ENCODE measurements at places on chromosomes 3 and 15.

DNA sequence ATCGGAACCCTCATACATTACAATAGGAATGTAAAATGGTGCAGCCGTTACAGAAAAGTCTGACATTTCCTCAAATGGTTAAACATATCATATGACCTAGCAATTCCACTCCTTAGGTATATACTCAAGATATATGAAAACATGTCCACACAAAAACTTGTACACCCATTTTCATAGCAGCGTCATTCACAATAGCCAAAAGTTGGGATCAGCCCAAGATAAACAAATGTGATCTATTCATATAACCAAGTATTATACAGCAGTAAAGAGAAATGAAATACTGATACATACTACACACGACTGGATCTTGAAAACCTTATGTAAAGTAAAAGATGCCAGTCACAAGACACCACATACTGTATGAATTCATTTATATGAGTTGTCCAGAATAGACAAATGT is 102.4 kb downstream of the MSL2 start:
- DNase-seq: no peak

GRCh38 chr3:152461460-152461859 is 192.7 kb downstream of the MBNL1 start:
- DNase-seq: no peak

DNA sequence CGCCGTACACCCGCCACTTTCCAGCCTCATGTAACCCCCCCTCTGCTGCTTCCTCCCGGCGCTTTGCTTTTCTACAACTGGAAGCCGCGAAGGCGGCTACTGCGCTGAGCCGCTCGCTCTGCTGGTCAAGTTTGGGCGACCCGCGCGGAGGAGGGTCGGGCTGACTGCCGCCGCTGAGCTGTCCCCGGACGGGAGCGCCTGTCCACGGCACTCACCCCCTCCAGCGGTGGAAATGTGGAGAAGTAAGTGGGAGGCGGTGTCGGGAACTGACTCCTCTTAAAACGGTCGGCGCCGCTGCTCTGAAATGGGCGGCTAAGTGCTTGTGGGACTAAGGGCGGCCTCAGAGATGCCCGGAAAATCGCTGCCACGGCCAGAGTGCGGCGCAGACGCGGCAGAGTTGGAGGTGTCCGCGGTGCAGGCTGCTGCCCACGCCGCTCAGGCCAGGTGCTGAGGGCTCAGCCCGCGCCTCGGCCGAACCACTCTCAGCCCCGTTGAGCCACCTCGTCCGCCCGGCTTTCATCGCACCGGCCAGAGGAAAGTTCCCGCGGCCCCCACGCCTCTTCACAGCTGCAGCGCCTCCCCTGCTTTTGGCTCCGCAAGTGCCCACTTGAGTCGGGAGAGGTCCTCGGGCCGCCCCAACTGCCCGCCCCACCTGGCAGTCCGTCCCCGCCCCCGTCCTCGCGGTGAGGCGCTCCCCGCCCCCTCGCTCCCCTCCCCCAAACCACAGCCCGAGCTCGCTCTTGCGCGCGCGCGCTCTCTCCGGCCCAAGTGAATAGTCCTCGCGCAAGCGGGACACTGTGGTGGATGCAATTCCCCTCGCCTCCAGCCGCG is at the start of gene EPHA6:
EPHA6 (plus strand) TSS at position 775 of the 831 bp plus-strand sequence.
- no peak for DNase-seq

- DNase-seq: no peak
Measured at GRCh38 chr15:31345606-31346366, 19.2 kb downstream of the KLF13 start.

DNA sequence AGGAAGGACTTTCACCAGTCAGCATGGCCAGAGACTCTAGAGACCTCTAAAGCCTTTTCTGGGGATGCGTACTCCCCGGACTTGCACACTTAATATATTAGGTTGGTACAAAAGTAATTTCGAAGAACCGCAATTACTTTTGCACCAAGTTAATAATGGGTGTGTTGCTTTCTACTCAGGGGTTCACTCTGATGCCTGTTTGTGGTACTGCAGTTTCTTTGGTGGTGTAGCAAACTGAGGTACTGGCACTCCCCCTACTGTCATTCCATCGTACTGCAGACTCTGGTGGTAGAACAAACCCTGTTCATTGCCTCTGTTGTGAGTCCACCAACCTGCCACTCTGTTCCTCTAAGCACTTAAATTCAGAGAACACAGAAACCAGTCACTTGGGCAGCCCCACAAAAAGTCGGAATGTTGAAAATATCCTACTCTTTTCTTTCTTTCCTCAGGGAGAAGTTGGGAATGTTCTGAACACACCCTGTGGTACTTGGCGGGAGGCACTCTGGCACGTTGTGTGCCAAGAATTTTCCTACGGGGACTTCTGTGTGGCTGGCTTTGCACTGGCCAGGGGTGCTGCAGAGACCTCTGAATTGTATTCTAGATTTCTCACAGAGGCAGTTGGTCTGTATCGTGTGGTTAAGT is 46.3 kb downstream of the GABRG3 start:
- DNase-seq: no peak

- no peak for DNase-seq
Measured at GRCh38 chr3:54527953-54528352, 399.9 kb downstream of the LRTM1 start.

- no peak for DNase-seq
Measured at GRCh38 chr3:138946663-138947494, at the start of the genes FOXL2 and FOXL2NB. Gene FOXL2, minus strand, starts transcription at chr3:138947137. Its CDS starts 415 bp downstream, at chr3:138946722. Gene FOXL2NB, plus strand, starts transcription at chr3:138947217. Its CDS starts 148 bp downstream, at chr3:138947365.

DNA sequence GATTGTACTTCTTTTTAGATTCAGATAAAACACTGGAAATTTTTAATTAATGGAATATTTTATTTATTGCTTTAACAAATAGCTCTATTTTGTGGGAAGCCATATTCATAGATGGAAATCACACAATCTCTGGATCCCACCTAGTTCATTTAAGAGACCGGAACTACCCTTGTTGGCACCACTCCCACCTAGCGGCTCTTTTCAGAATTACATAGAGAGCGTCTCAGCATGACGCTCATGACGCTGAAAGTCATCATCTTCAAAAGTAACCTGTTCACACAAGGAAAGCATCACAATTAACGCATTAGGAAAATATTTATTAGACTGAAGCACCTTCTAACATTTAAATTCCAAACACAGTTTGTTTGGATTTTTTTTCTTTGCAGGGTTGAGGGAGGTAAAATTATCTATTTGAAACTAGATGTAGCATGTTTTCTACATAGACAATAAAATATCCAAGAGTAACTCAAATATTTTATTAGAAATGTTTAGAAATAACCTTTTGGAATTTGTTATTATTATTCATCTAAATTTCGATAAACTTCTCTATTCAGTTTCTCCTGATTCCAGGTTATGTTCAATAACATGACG is 214.9 kb upstream of the ARRDC4 start:
- DNase-seq: no peak

- no peak for DNase-seq
Measured at GRCh38 chr3:69890084-69890483, 109.4 kb upstream of the SAMMSON start.

GRCh38 chr15:26201177-26201858 is 338.2 kb upstream of the ATP10A start:
- DNase-seq: no peak

DNA sequence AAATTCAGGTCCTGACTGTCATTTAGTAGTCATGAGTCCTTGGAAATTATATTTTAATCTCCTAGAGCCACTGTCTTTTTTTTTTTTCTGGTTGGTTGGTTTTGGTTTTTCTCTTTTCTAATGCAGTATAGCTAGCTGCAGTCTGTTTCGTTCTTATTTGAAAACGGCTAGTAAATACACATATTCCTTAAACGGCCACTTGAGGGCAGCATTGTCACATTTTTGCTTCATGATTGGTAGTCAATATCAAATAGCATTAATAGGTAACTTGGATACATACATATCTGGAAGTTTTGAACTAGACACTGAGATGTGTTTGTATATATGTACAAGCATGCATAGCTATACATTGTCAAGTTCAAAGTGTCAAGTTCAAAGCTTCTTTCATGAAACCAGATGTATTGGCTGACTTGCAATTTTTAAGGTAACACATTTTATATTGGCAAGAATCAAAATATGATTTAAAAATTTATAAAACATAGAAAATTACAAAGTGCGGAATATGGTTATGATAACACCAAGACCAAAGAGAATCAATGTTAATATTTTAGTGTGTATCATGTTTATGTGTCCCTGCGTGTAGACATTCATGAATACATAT is 22.5 kb downstream of the GABRA5 start:
- DNase-seq: peak; percentile 28

DNA sequence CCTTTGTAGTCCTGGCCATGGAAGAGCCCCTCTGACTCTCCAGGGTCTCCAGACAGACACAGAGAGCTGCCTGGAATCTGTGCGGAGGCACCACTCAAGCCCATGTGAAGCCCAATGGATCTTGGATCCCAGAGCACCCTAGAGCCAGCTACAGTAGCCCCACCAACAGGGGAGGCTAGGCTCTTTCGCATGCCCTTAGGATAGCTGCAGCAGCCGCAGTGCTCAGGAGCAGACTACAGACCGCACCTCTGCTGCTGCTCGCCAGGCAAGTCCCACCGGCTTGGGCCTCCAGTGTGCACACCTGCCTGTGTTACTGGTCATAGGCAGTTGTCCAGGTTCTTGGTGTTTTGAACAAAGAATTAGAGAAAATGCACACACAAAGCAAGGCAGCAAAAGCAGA is 131.6 kb downstream of the SPATA16 start:
- no peak for DNase-seq

DNA sequence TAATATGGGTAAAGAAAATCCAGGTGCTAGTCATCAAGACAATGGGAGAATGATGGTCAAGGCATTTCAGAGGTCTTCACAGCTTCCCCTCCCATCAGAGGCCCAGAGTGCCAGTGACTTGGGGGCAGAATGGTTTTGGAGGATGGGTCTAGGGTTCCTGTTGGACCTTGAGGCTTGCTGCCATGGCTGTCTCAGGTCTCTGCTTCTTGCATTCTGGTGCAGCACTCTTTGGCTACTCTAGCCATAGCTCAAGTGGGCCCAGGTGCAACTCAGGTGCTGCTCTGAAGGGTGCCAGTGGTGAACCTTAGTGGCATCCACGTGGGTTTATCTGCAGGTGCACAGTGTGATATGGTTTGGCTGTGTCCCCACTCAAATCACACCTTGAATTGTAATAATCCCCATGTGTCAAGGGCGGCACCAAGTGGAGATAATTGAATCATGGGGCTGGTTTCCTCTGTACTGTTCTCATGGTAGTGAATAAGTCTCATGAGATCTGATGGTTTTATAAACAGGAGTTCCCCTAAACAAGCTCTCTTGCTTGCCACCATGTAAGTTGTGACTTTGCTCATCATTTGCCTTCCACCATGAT is 48.5 kb upstream of the PEX5L start:
- no peak for DNase-seq

GRCh38 chr3:58074116-58074715 is 66.0 kb downstream of the FLNB start:
- no peak for DNase-seq

- DNase-seq: peak; percentile 21
Measured at GRCh38 chr15:34582461-34583371, 735 bp downstream of the GOLGA8B start.

GRCh38 chr3:116051586-116051985 is 393.7 kb downstream of the LSAMP start:
- no peak for DNase-seq

- DNase-seq: no peak
Measured at GRCh38 chr15:75238150-75238549, 20.0 kb upstream of the GOLGA6C start.

GRCh38 chr3:169668072-169668956 is 4.8 kb upstream of the MECOM start:
- DNase-seq: no peak

DNA sequence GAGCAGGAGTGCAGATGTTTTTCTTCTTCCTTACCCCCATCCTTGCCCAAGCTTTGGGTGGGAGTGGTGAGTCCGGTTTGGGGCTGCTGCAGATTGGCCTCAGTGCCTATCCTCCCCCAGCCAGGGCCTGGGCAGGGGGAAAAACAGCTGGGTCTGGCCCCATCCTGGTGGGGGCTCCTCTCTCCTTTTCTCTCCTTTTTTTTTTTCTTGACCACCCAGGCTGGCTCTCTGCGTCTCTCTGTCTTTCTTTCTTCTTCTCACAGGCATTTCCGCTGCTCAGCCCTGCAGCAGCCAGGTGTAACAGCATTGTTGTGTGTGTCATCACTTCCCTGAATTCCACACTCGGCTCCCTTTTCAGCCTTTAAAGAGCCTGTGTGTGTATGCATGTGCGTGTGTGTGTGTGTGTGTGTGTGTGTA is 2.0 kb downstream of the FOXL2NB start:
- no peak for DNase-seq

DNA sequence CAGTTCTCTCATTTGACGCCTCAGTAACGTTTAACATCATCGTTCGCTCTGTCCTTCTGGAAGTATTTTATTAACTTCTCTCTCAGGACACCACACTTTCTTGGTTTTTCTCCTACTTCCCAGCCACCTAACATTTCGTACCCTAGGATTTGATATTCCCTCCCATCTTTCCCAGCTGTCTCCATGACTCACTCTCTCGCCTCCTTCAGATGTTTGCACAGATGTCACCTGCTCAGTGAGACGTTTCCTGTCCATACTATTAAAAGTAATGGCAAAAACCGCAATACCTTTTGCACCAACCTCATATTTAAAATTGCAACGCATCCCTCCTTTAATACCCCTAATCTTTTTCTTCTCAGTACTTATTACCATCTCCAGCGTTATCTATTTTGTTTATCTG is 62.1 kb upstream of the SPRED1 start:
- no peak for DNase-seq

GRCh38 chr15:65910341-65910740 is 41.0 kb downstream of the RAB11A start:
- DNase-seq: no peak

- no peak for DNase-seq
Measured at GRCh38 chr3:27449530-27450150, 34.5 kb downstream of the SLC4A7 start.

DNA sequence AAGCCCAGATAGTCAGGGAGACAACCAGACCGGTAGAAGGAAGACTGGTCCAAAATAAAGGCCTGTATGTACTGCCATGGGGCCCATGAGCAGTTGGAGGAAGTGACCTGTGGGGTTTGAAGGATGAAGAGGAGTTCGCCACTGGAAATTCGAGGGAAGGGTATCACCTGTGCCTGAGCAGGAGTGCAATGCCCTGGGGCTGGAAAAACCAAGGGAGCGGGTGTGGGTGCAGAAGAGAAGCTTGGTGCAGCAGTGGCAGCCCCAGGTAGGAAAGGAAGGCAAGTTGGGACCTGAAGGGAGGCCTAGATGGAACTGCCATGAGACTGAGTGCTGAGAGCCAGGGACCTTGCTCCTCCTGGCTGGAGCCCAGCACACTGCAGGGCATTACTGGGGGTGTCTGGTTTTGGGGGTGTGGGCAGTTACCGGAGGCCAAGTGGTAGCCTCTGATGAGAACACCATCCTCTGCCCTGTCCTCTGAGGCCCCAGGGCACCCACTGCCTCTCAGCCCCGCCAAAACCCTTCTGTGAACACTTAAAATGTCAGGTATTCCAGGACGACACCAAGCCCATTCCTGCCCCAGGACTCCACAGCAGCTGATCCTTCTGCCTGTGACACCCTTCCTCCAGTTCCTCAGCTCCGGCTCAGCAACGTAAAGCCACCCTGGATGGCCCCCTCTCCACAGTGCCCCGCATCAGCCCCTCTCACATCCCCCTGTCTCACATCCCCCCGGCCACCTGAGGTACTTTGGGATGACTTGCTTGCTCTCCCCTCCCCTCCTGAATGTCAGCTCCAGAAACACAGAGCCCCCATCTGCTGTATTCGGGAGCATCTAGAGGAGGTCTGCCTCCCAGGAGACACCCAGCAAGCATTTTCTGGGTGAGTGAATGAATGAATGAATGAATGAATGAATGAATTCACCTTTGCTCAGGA is 42.9 kb downstream of the WNT7A start:
- no peak for DNase-seq

Data from T-helper 9 cell (primary cell).